ENCODE measurements at places on chromosomes 6 and 20.

DNA sequence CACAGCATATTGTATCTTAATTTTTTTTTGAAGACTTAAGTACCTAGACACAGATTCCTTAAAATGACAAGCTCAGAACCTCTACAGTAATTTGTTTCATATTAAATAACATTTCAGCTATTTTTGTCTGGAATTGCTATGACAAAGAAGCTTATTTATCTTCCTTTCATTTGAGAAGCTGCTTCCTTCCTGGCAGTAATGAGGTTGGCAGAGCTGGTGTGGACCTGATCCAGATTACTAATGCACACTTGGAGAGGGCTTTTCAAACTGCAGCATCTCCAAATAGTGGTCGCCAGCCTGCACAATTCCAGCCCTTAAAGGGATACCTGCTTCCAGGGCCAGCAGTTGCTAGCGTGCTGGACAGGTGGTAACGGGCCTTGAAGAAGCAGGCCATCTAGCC is 12.1 kb downstream of the PTCHD4 start:
- no peaks in the 10 kb centered on the region for H3K27me3 ChIP-seq
- H3K4me3 ChIP-seq = no peak overlapping the region
- no peak overlapping the region for H3K27ac ChIP-seq
- no peaks in the 10 kb centered on the region for H3K4me1 ChIP-seq
- H3K36me3 ChIP-seq = no peaks in the 10 kb centered on the region

- H3K27ac ChIP-seq = no peak overlapping the region
- H3K27me3 ChIP-seq = peaks cover 4% of the 10 kb centered on the region
- H3K36me3 ChIP-seq = no peaks in the 10 kb centered on the region
- peak; percentile 28 for DNase-seq
- no peak overlapping the region for H3K4me3 ChIP-seq
Measured at GRCh38 chr20:723756-724155, 44.5 kb downstream of the SLC52A3 start.

GRCh38 chr6:139154881-139155547 is 20.1 kb downstream of the HECA start:
- DNase-seq = no peak
- no peaks in the 10 kb centered on the region for H3K27me3 ChIP-seq
- H3K36me3 ChIP-seq = no peaks in the 10 kb centered on the region
- H3K27ac ChIP-seq = no peak overlapping the region
- peaks cover 78% of the 10 kb centered on the region for H3K4me1 ChIP-seq

- no peak for DNase-seq
- peak overlapping the region; percentile 66 for H3K4me3 ChIP-seq
Measured at GRCh38 chr6:26403893-26404292, 1.8 kb downstream of the BTN3A1 start.

DNA sequence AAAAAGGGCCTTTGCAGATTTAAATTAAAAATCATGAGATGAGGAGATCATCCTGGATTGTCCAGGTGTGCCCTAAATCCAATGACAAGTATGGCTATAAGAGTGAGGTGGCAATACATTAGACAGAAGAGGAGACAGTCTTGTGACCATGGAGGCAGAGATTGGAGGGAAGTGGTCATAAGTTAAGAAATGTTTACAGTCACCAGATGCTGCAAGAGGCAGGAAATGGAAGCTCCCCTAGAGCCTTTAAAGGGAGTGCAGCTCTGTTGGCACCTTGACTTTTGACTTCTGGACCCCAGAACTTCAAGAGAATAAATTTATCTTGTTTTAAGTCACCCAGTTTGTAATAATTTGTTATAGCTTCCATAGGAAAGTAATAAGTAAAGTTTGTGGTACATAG is 61.1 kb downstream of the HMGN3 start:
- no peak overlapping the region for H3K4me3 ChIP-seq
- DNase-seq = no peak
- no peaks in the 10 kb centered on the region for H3K4me1 ChIP-seq
- H3K27ac ChIP-seq = no peak overlapping the region
- no peaks in the 10 kb centered on the region for H3K27me3 ChIP-seq
- H3K36me3 ChIP-seq = no peaks in the 10 kb centered on the region

- H3K4me3 ChIP-seq = no peak overlapping the region
- H3K4me1 ChIP-seq = no peaks in the 10 kb centered on the region
- no peak overlapping the region for H3K27ac ChIP-seq
- DNase-seq = no peak
- H3K36me3 ChIP-seq = no peaks in the 10 kb centered on the region
Measured at GRCh38 chr20:58959652-58960051, 21.4 kb upstream of the NELFCD start.

- DNase-seq = peak; percentile 34
- peaks cover 7% of the 10 kb centered on the region for H3K4me1 ChIP-seq
- H3K4me3 ChIP-seq = no peak overlapping the region
- H3K36me3 ChIP-seq = no peaks in the 10 kb centered on the region
Measured at GRCh38 chr6:46269447-46270229, 98.9 kb upstream of the ENPP5 start.

DNA sequence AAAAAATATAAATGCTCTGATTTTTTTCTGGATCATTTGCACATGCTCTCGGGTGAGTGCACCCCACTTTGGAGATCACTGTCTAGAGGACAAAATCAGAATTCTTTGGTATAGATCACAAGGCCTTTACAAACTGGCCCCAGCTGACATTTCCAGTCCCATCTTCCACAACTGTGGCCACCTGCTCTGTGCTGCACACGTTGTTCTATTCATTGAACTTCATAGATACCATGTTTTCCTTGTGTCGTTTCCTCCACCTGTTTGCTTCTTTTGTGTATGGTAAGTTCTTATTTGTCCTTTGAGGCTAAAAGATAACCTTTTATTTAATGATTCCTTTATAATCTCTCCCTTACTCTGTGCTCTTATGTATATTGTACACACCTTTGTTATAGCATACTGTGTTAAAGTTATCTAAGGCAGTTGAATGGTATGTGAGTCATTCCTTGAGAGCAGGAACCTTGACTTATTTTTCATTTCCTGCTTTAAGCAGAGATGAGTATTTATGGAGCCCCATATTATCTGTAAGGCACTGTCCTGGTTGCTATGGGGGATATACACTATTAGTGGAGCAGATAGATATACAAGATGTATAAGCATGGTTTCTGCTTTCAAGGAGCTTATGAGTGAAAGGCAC is 12.0 kb upstream of the SLC17A5 start:
- no peaks in the 10 kb centered on the region for H3K36me3 ChIP-seq
- DNase-seq = no peak
- H3K27me3 ChIP-seq = peaks cover 3% of the 10 kb centered on the region

DNA sequence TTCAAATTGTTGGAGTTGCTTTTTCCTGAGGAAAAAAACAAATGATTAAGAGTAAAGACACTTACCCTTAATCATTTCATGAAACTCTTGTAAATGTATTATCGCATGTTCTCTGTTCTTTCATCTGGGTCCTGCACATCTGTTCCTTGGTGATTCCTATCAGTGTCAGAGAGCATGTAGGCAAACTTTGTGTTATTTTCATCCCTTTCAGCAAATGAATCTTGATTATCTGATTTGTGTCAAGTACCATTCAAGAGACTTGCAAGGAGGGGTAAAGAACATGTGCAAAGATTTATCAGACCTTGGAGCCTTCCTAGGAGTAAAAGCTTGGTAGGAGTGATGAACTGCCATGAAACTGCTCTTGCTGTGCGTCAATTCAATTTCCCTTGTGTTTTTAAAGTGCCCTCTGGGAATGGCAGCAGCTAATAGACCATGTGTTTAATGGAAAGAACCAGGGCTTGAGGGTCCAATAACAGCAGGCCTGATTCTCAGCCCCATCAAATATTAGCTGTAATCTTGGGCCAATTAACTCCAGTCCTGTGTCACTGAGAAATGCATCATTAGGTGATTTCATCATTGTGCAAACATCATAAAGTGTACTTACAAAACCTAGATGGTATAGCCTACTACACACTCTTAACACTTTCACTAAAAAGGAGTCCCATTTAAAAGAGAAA is 118.9 kb upstream of the CEP85L start:
- H3K36me3 ChIP-seq = no peaks in the 10 kb centered on the region
- H3K27me3 ChIP-seq = no peaks in the 10 kb centered on the region
- H3K4me1 ChIP-seq = no peaks in the 10 kb centered on the region
- H3K27ac ChIP-seq = no peak overlapping the region
- no peak for DNase-seq
- no peak overlapping the region for H3K4me3 ChIP-seq

- H3K4me1 ChIP-seq = peaks cover 16% of the 10 kb centered on the region
- peaks cover 83% of the 10 kb centered on the region for H3K27me3 ChIP-seq
- H3K27ac ChIP-seq = no peak overlapping the region
- H3K4me3 ChIP-seq = no peak overlapping the region
Measured at GRCh38 chr20:4246428-4246827, 231.1 kb upstream of the RNF24 start.

DNA sequence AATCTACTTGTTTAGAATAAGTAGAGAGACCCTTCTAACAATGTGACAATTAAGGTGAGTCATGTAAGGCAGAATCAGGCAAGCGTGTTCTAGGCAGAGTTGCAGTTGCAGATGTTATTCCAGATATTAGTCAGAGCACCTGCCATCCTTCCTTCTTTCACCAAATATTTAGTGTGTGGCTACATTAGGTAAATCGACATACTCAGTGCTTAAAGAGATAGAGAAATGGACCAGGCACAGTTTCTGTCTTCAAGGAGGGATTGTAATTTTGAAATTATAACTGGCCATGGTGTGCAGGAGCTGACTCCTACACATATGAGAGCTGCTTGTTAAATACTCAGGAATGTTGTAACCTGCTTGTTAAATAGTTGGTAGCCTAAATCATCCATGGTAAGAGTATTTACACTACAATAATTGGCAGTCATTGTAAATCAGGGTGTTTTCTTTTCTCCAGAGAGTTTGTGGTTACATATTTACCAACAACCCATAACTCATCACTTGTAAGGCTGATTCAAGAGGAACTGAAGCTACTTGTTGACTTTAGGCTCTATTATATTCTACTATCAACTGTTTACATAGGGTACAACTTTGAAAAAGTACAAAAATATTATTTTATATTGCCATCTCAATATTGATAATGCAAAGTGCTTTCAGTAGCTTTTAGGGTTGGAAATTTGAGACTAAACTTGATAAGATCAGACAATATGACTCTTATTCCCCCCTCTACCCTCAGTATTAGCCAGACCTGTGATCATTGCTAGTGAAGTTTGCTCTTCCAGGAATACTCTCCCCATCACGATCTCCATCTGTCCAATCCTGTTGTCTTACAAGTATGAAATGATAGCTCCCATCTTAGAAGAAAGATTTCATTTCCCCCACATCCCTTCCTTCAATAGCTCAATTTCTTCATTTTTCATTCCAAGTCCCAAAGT is 607.1 kb downstream of the COL12A1 start:
- no peak overlapping the region for H3K4me3 ChIP-seq
- no peaks in the 10 kb centered on the region for H3K27me3 ChIP-seq
- DNase-seq = no peak
- no peaks in the 10 kb centered on the region for H3K4me1 ChIP-seq

- no peak for DNase-seq
- no peaks in the 10 kb centered on the region for H3K27me3 ChIP-seq
- H3K4me3 ChIP-seq = no peak overlapping the region
- H3K36me3 ChIP-seq = no peaks in the 10 kb centered on the region
- no peaks in the 10 kb centered on the region for H3K4me1 ChIP-seq
Measured at GRCh38 chr6:165488624-165489295, 174.3 kb downstream of the PDE10A start.

DNA sequence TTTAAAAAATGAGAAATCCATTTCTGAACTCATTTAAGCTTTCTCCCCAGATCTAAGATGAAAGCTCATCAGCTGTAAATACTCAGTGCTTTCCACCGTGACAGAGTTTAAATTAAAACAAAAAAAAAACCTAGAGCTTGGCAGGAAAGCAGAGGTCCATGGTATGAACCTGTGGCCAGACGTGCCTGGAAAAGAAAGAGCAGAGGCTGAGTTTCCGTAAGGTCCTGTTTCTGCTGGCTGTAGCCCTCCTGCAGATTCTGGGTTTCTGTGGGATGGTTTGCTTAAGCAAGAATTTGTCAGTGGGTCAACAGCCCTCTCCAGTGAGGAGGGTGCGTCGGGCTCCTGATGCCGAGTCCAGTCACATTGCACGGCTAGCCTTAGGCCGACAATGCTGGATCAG is 383.2 kb downstream of the SAMD5 start:
- no peaks in the 10 kb centered on the region for H3K27me3 ChIP-seq
- no peak overlapping the region for H3K4me3 ChIP-seq
- no peaks in the 10 kb centered on the region for H3K36me3 ChIP-seq
- no peaks in the 10 kb centered on the region for H3K4me1 ChIP-seq
- no peak for DNase-seq

DNA sequence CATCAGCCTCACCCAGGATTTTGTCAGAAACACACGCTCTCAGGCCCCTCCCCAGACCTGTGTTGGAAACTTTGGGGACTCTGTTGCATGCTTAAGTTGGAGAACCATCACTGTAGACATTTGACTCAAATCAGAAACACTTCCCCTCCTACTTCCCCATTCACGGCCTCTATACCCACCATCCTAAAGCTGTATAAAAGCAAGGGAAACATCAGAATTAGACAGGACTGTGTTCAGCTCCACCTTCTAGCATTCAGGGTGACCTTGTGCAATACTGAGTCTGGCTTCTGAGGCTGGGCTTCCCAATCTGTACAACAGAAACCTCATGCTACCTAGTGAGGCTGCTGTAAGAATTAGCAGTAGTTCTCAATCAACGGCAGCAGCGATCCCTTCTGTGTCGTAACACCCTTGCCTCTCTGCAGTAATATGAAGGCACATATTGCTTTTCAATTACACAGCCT is 252.3 kb downstream of the LY86 start:
- no peak for DNase-seq
- H3K36me3 ChIP-seq = no peaks in the 10 kb centered on the region
- no peak overlapping the region for H3K4me3 ChIP-seq
- H3K27me3 ChIP-seq = no peaks in the 10 kb centered on the region

DNA sequence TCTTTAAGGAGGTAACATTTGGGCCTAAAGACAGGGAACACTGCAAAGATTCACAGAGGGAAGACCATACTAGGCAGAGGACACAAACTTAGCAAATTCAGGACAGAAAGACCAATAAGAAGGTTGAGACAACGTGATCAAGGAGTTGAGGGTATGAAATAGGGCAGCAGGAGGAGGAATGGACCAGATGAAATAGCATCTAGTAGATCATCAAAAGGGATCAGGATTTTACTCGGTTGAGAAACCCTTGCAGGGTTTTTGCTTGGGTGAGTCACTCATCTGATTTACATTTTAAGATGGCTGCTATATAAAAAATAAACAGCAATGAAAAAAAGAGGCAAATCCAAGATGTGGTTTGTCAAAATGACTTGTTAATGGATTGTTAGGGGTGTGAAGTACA is 4.7 kb downstream of the BCLAF1 start:
- H3K36me3 ChIP-seq = peaks cover 17% of the 10 kb centered on the region
- no peak for DNase-seq
- H3K4me3 ChIP-seq = no peak overlapping the region

- no peaks in the 10 kb centered on the region for H3K27me3 ChIP-seq
- H3K4me1 ChIP-seq = no peaks in the 10 kb centered on the region
- no peak for DNase-seq
- H3K27ac ChIP-seq = no peak overlapping the region
- no peaks in the 10 kb centered on the region for H3K36me3 ChIP-seq
- no peak overlapping the region for H3K4me3 ChIP-seq
Measured at GRCh38 chr6:121086876-121087275, 247.4 kb downstream of the TBC1D32 start.

GRCh38 chr6:127946388-127946787 is 45.5 kb upstream of the THEMIS start:
- DNase-seq = no peak
- no peak overlapping the region for H3K4me3 ChIP-seq
- H3K27ac ChIP-seq = no peak overlapping the region
- H3K36me3 ChIP-seq = no peaks in the 10 kb centered on the region
- no peaks in the 10 kb centered on the region for H3K27me3 ChIP-seq
